Neural crest cell (in vitro differentiated cells): ENCODE measurements at places on chromosomes 16 and 17. TPM values are rescaled to one million over a fixed set of nuclear protein-coding genes. Genes with fewer than 3 reads are reported as not detected.

- no peak overlapping the region for H3K27ac ChIP-seq
- no peaks in the 10 kb centered on the region for H3K4me1 ChIP-seq
- H3K4me3 ChIP-seq, result no peak overlapping the region
Observed at GRCh38 chr17:37417852-37418251, 11.2 kb downstream of the TADA2A start.

GRCh38 chr16:81263470-81264220 is 25.2 kb downstream of the BCO1 start:
- DNase-seq, result no peak
- H3K27me3 ChIP-seq, result no peaks in the 10 kb centered on the region
- H3K36me3 ChIP-seq, result no peaks in the 10 kb centered on the region
- H3K27ac ChIP-seq, result no peak overlapping the region
- no peak overlapping the region for H3K4me3 ChIP-seq

Gene CDH11
- total RNA-seq, result 28.5 and 31.7 TPM in 2 replicates

Gene MED13
- total RNA-seq, result 54.5 and 54.8 TPM in 2 replicates

DNA sequence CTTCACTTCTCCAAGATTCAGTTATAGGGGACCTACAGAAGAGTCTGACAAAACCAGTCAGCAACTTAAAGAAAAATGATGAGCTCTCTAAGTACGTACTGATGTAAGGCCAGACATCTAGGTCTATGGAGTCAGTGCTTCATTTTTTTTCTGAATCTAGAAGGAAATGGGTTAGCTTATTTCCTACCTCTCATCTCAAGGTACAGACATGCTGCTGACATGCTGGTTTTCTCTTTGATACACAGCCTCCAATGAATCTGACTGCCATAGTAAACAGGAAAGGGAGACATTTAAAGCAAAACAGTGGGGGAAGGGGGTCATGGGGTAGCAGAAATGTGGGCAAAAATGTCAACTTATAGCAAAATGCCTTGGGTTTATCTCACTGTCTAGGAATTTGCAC is 16.4 kb downstream of the CDR2 start:
- H3K27me3 ChIP-seq, result no peaks in the 10 kb centered on the region
- H3K36me3 ChIP-seq, result peaks cover 11% of the 10 kb centered on the region
- H3K27ac ChIP-seq, result no peak overlapping the region
- no peak for DNase-seq
- peaks cover 9% of the 10 kb centered on the region for H3K4me1 ChIP-seq

GRCh38 chr17:27526604-27527002 is 70.4 kb downstream of the KSR1 start:
- no peaks in the 10 kb centered on the region for H3K36me3 ChIP-seq
- peak overlapping the region; percentile 82 for H3K27ac ChIP-seq
- peak overlapping the region; percentile 63 for H3K4me3 ChIP-seq
- DNase-seq, result no peak

GRCh38 chr17:5035315-5035714 is at the start of gene SLC52A1:
Gene SLC52A1 (minus strand): TSS chr17:5035426. CDS start chr17:5034606, 820 bp downstream.
- H3K27me3 ChIP-seq, result peaks cover 44% of the 10 kb centered on the region
- H3K4me3 ChIP-seq, result no peak within 1 kb of the TSS
- peaks cover 5% of the 10 kb centered on the region for H3K4me1 ChIP-seq
- DNase-seq, result no peak
- H3K27ac ChIP-seq, result no peak within 1 kb of the TSS

DNA sequence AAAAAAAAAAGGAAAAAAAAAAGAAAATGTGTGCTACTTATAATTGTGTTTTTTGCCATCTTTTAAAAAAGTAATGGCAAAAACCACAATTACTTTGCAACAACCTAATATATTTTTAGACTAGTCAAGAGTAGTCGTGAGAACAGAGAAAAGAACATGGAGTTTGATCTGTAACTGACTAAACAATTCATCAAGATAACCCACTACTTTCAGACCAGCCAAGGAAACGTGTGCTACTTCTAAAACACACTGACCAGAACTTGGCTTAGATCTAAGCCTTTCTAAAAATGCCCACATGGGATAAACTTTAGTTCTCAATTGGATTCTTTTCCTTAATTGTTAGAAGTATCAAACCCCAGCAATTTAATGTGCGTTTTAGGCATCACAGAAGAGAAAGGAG is 616 bp downstream of the PECAM1 start:
- H3K27ac ChIP-seq, result no peak overlapping the region
- no peak overlapping the region for H3K4me3 ChIP-seq
- DNase-seq, result no peak
- H3K4me1 ChIP-seq, result peaks cover 11% of the 10 kb centered on the region
- H3K36me3 ChIP-seq, result no peaks in the 10 kb centered on the region

Gene RUNDC1
- total RNA-seq, result 15.9 and 16.5 TPM in 2 replicates

- no peak for DNase-seq
- H3K27ac ChIP-seq, result peak overlapping the region; percentile 90
- peak overlapping the region; percentile 43 for H3K4me3 ChIP-seq
- peaks cover 11% of the 10 kb centered on the region for H3K27me3 ChIP-seq
- H3K36me3 ChIP-seq, result no peaks in the 10 kb centered on the region
- H3K4me1 ChIP-seq, result peaks cover 38% of the 10 kb centered on the region
Observed at GRCh38 chr16:17083628-17084027, 387.1 kb downstream of the XYLT1 start.

GRCh38 chr17:31291820-31292219 is 5.2 kb downstream of the OMG start:
- H3K36me3 ChIP-seq, result peaks cover 10% of the 10 kb centered on the region
- H3K4me1 ChIP-seq, result peaks cover 4% of the 10 kb centered on the region
- no peaks in the 10 kb centered on the region for H3K27me3 ChIP-seq
- DNase-seq, result no peak
- no peak overlapping the region for H3K27ac ChIP-seq

- no peak overlapping the region for H3K4me3 ChIP-seq
- no peaks in the 10 kb centered on the region for H3K27me3 ChIP-seq
- no peaks in the 10 kb centered on the region for H3K4me1 ChIP-seq
- DNase-seq, result no peak
- H3K36me3 ChIP-seq, result no peaks in the 10 kb centered on the region
- no peak overlapping the region for H3K27ac ChIP-seq
Observed at GRCh38 chr16:29745121-29745852, 503 bp downstream of the C16orf54 start.

Gene ABCA9
- total RNA-seq, result 1.3 and 2.3 TPM in 2 replicates

Gene OR3A2
- total RNA-seq, result not detected in 2 replicates

GRCh38 chr16:30567991-30568638 is 3.4 kb downstream of the ZNF688 start:
- H3K27me3 ChIP-seq, result no peaks in the 10 kb centered on the region
- H3K36me3 ChIP-seq, result no peaks in the 10 kb centered on the region

DNA sequence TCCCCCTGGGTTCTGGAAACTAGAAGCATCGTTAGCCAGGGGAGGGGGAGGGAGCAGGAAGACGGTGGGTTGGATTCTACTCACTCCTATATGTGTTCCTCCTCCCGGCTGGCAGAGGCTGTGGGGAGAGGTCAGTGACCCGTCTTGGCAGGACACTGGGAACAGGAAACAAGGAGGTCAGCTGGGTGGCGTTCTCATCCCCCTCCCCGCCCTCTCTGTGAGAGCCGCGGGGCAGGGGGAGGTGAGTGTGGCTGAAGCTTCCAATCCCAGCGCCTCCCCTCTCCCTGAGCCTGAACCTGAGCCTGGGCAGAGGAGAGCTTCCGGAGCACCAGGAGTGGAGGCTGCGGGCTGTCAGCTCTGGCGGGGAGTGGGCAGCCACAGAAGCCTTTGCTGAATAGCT is 12.5 kb downstream of the GPRC5C start:
- no peak overlapping the region for H3K27ac ChIP-seq
- no peaks in the 10 kb centered on the region for H3K27me3 ChIP-seq
- no peak overlapping the region for H3K4me3 ChIP-seq
- no peaks in the 10 kb centered on the region for H3K36me3 ChIP-seq
- peak; percentile 40 for DNase-seq
- H3K4me1 ChIP-seq, result peaks cover 26% of the 10 kb centered on the region

Gene METTL16
- 44.9 and 49.9 TPM in 2 replicates for total RNA-seq

DNA sequence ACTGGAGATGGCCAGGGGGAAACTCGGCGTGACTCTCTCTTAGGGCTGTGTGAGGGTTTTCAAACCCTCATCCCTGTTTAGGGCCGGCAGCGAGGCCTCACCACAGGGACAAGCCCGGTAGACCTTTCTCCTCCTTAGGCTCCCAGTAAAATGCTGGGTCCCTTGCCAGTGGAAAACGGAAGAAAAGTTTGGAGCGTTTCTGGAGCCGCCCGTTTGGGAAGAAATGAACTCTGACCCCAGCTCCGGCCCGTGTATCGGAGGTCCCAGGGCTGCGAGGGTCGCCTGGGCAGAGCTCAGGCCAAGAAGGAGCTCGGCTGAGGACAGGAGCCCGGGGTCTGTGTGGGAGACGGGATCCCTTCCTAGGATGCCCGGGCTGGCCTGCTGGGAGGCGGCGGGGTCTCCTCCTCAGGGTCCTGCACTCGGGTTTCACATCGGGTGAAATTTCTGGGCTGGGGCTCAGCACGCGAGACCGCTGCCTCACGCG is 23.2 kb downstream of the ZNF213 start:
- no peak overlapping the region for H3K27ac ChIP-seq
- H3K27me3 ChIP-seq, result peaks cover 53% of the 10 kb centered on the region
- H3K4me3 ChIP-seq, result peak overlapping the region; percentile 78
- H3K36me3 ChIP-seq, result no peaks in the 10 kb centered on the region
- H3K4me1 ChIP-seq, result peaks cover 25% of the 10 kb centered on the region
- peak; percentile 32 for DNase-seq

Gene CTF1
- 1.6 and 2.6 TPM in 2 replicates for total RNA-seq

DNA sequence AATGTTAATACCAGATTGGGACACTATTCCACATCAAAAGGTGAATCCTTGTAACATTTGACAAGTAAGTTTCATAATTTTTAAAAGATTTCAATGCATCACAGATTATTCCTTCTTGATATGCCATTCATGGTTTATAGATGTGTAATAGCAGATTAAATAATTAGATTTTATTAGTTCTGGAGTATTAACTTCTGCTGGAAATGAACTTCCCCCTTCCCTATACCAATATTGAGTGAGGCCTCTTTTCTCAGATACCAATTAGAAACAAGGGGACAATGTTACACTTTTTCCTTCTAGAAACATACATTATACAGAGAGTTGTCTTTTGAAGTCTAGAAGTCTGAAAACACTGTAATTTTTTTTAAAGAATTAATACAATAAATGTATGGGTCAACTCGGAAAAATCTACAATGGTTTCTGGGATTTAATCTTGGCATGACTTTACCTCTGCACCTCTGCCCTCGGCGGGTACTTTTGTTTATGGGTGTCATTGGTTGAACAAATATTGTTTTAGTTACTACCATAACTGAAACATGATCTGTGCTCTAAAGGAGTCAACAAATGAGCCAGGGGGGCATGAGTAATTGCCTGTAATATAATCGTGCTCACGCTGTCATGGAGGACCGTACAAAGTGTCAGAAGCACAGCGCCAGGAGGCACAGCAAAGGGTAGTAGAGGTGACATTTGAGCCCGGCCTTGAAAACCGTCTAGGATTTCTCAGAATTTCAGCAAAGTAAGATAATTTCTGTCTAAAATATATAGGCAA is 8.2 kb downstream of the LRRC37B start:
- peaks cover 21% of the 10 kb centered on the region for H3K4me1 ChIP-seq
- H3K4me3 ChIP-seq, result no peak overlapping the region
- no peak overlapping the region for H3K27ac ChIP-seq
- peaks cover 11% of the 10 kb centered on the region for H3K36me3 ChIP-seq
- H3K27me3 ChIP-seq, result no peaks in the 10 kb centered on the region

DNA sequence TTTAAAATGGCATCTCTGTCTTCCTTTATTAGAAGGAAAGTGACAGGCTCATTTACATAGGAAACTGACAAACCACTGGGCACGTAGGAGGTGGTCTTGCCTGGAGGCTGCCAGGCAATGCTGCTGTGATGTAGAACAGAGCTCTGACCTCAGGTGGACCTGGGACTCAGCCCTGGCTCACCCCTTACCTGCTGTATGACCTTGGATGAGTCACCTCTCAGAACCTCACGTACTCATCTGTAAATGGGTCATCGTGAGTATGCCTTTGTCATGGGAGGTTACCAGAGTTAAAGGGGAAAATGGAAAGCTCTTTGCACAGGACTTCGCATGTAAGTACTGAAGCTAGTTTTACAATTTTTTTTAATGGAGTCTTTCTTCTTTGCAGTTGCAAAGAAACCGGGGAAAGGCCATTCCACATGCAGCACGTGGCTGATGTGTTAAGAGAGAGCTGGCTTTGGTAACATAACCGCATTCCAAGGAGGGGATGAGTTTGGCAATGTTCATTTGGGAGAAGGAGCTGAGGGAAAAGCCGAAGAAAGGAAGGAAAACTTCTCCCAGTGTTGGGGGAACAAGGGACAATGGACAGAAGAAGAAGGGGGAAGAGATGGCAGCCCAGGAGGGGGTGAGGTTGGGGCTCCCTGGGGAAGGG is 37.4 kb upstream of the LONP2 start:
- DNase-seq, result no peak
- no peak overlapping the region for H3K4me3 ChIP-seq
- H3K27me3 ChIP-seq, result peaks cover 21% of the 10 kb centered on the region
- H3K4me1 ChIP-seq, result no peaks in the 10 kb centered on the region
- peak overlapping the region; percentile 89 for H3K27ac ChIP-seq

GRCh38 chr17:48247038-48247437 is 139.5 kb downstream of the SNX11 start:
- no peaks in the 10 kb centered on the region for H3K36me3 ChIP-seq
- peaks cover 16% of the 10 kb centered on the region for H3K4me1 ChIP-seq

DNA sequence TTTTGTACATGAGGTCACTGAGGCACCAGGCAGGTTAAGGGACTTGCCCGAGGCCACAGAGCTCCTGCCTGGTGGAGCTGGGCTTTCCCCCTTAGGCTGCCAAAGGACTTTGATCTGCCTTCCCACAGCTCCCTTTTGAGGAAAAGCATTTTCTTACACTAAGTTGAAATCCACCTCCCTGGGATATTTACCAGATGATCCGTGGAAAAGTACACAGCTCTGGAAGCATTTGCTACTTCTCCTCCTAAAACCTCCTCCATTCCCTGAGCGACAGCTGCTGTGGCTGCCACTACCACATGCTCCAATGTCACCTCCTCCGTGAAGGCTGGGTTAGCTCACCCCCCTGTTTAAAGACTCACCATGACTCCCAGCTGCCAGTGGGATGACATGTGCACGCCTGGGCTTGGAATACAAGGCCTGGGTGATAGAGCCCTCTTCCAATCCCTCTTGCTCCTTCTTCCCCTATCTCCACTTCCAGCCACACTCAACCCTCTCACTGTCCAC is 1.2 kb upstream of the MPRIP start:
- H3K36me3 ChIP-seq, result peaks cover 4% of the 10 kb centered on the region
- peaks cover 40% of the 10 kb centered on the region for H3K4me1 ChIP-seq
- no peaks in the 10 kb centered on the region for H3K27me3 ChIP-seq
- H3K4me3 ChIP-seq, result peak overlapping the region; percentile 87

GRCh38 chr16:50050802-50051201 is 15.0 kb upstream of the HEATR3 start:
- no peak overlapping the region for H3K4me3 ChIP-seq
- no peaks in the 10 kb centered on the region for H3K36me3 ChIP-seq
- DNase-seq, result no peak
- H3K4me1 ChIP-seq, result no peaks in the 10 kb centered on the region
